ENCODE measurements at places on chromosomes 13 and 19. TPM values are rescaled to one million over a fixed set of nuclear protein-coding genes. Genes with fewer than 3 reads are reported as not detected.

Gene CEACAM1
- total RNA-seq: 0.46 TPM

Gene GJA3
- under 0.01 TPM for total RNA-seq

Gene P2RY11
- 2.2 TPM for total RNA-seq

Gene KIR3DL1
- not detected for total RNA-seq

Gene LSM14A
- total RNA-seq: 147 TPM

Gene ZNF837
- 1.8 TPM for total RNA-seq
